SHP77 (cell line): ENCODE measurements at places on chromosomes 7 and 10.
A peak's percentile ranks its signal among the peaks of the same experiment; 100 is the strongest.

DNA sequence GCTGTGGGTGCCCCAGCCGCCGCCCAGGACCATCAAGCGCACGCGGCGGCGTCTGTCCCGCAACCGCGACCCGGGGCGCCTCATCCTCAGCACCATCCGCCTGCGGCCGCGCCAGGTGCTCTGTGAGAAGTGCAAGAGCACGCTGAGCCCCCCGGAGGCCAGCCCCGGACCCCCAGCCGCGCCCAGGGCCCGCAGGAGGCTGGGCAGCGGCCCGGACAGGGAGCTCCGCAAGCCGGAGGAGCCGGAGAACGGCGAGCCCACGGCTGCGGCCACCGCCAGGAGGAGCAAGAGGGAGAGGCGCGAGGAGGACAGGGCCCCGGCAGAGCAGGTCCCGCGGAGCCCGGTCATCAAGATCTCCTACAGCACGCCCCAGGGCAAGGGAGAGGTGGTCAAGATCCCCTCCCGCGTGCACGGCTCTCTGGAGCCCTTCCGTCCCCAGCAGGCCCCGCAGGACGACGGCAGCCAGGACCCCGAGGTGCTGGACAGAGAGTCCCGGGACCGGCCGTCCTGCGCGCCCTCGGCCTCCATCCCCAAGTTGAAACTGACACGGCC, 8.0 kb downstream of the PWWP2B start:
- no peak for DNase-seq

GRCh38 chr7:98202367-98203195, 8.7 kb upstream of the BHLHA15 start:
- no peak for DNase-seq

GRCh38 chr7:47627580-47628283, 45.8 kb upstream of the TNS3 start:
- no peak for DNase-seq

DNA sequence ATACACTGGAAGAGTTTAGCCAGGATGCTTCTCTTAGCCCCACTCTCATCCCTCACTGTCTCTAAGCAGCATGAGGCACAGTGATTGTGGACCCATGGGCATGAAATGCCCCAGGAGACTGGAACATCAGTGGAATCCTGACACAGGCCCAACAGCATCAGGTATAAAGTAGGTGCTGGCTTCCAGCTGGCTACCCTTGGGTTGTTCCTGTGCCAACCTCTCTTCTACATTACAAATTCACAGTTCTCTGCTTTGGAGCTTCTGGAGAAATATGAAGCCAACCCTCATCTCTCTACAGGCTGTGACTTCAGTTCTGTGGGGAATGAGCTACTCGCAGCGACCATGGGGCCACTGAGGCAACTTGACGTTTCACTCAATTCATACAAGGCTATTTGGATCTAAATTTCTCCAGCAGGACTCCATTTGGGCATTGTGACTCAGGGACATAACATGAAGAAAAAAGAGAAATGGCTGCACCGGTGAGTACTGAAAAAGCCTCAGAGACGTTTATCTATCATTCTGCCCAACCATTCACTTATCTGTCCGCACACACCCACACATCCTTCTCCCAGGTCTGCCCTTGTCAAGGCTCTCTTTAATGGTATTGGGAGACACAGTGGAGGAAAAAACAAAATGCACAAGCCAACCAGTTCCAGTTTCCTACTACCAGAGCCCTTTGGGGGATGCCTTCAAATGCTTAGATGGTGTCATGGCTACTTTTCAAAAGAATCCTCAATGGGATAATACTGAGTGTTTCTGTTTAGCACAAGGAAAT, 35.4 kb upstream of the TM9SF3 start:
- DNase-seq: no peak

GRCh38 chr10:93756118-93756517, 1.6 kb upstream of the LGI1 start:
- no peak for DNase-seq

DNA sequence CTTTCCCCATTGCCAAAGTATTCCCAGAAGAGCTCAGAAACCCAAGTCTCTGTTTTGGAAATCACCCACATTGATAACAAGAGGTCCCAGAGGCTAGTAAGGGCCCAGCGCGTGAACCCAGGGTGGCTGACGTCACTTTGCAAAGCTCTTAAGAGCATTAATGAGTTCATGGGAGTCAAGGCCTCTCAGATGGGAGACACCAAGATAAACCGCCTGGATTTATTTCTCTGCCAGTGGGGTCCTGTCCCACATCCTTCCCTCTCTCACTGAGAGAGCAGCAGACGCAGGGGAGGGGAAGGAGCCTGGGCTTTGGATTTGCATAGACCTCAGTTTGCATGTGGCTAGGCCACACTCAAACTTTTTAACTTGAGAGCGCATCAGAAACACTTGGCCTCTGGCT, 184.8 kb upstream of the PDE1C start:
- no peak for DNase-seq

GRCh38 chr7:144830811-144831210, 5.0 kb downstream of the TPK1 start:
- no peak for DNase-seq

GRCh38 chr10:22475651-22476600, 130.6 kb downstream of the SPAG6 start:
- DNase-seq: no peak

- no peak for DNase-seq
Observed at GRCh38 chr7:41579961-41580935, 122.6 kb downstream of the INHBA start.

- DNase-seq: no peak
Observed at GRCh38 chr7:149100821-149101220, 10.3 kb upstream of the ZNF786 start.

DNA sequence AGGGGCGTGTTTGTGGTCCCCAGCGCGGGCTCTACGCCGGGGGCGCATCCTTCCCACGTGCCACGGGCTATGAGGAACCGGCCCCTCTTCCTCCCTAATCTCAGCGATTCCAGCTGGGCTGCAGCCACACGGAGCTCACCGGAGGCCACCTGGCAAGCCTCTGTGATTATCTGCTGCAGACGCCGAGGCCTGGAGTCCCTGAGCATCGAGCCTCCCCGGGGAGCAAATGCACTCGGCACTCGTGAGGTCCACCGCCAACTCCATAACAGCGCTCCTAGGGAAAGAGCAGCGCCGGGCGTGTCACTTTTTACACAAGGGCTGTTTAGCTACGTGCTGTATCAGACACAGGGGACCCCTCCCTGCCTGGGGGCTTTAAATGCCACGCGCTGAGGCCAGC, 101.2 kb downstream of the DYNC2I1 start:
- DNase-seq: no peak

- DNase-seq: no peak
Observed at GRCh38 chr10:33706746-33707145, 372.3 kb upstream of the NRP1 start.

GRCh38 chr10:103678178-103678526, 177.2 kb downstream of the SH3PXD2A start:
- DNase-seq: peak; percentile 80
